Hindlimb muscle (tissue), 1 donor: ENCODE measurements at places on chromosomes 16 and 17. TPM values are rescaled to one million over a fixed set of nuclear protein-coding genes. Genes with fewer than 3 reads are reported as not detected.

Gene HID1
- polyA plus RNA-seq: 7.9 TPM

Gene TEKT5
- polyA plus RNA-seq: not detected

Gene GALR2
- polyA plus RNA-seq: not detected

Gene TMEM114
- polyA plus RNA-seq: not detected

Gene SLC5A2
- 7.8 TPM for polyA plus RNA-seq

Gene SLC5A11
- 0.10 TPM for polyA plus RNA-seq

Gene ASGR1
- polyA plus RNA-seq: 1.8 TPM

Gene TBC1D3K
- polyA plus RNA-seq: not detected

Gene MGAT5B
- polyA plus RNA-seq: 1.0 TPM

Gene WFDC1
- polyA plus RNA-seq: 1.1 TPM

DNA sequence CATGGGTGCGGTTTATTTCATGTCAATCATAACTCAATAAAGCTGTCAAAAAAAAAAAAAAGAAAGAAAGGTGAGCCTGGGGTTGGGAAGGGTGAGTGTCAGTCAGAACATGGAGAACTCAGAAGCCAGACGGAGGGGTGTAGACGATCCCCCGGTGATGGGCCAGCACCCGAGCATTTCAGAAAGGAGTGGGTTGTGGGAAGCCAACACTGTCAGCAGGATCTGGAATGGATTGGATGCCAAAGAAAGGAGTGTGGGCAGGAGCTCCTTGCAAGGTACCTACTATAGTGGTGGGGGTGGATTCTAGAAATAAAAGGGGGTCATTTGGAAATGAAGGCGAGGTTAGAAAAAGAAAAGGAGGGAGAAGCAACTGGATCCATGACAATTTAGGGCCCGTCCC lies 19.8 kb upstream of the SCIMP start:
- no peak for DNase-seq

- peak; percentile 78 for DNase-seq
Measured at GRCh38 chr17:43360376-43360738, 38.4 kb upstream of the ARL4D start.

DNA sequence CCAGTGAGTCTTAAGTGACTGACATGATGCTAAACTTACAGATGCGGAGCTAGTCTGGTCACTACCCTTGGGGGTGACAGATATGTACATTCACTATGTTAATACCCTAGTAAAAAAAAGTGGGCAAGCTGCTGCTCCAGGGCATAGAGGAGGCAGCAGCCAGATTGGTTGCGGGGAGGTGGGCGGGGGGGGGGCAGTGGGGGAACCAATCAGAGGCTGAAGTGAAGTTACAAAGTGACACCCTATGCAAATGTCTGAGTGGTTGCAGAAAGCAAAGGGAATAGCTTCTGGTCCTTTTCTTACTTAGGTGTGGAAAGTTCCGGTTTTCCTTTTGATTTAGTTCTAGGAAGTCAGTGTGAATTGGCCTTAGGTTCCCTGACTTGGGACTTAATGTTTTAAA lies 12.1 kb downstream of the NDEL1 start:
- DNase-seq: no peak

- DNase-seq: no peak
Measured at GRCh38 chr17:48236681-48237134, 129.1 kb downstream of the SNX11 start.

DNA sequence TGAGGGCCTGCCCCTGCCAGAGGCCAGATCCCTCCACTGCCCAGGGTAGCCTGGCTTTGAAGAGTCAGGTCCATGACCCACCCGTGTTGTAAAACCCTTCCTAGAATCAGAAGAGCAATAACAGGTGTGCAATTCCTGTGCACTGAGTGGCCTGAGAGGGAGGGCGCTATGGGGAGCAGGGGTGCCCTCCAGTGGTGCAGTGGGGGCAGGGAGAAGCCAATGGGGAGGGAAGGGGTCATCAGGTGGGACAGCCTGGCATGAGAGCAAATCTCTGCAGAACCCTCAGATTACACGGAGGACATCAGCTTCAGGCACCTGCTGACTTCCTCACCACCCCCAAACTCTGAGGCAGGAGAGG lies 72.9 kb upstream of the ZNF469 start:
- no peak for DNase-seq

- DNase-seq: no peak
Measured at GRCh38 chr16:1003391-1004347, 22.1 kb downstream of the SOX8 start.
